Frontal cortex (tissue), 4 donors: ENCODE measurements at places on chromosomes 16 and 17.
A peak's percentile ranks its signal among the peaks of the same experiment; 100 is the strongest.

DNA sequence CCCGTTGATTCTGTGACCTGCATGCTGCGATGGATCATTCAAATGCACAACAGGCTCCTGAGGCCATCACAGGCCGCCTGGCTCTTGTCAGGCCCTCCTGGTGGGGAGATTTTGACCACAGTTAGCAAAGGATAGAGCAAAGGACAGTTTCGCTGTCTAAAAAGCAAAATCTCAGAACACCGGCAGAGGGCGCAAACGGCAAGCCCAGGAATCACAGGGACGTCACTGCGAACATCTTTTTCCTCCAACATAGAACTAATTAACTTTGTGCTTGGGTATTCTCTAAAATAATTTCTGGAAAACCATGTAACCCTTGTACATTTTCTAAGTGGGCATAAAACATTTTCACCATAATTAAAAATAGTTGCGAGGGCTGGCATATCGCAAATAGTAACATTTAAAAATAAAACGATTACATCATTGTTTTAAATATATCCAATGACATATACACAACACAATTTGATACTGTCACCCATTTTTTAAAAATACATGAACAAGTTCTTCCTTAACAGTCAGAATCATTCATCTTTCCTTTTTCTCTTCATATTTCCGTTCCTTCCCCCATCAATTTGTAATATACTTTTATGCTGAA is 19.7 kb upstream of the SLC47A1 start:
- no peak for DNase-seq

- peak; percentile 42 for DNase-seq
These were observed 9.0 kb upstream of the PHAF1 start for GRCh38 chr16:67100569-67101310.

- DNase-seq = no peak
These were observed 21.8 kb downstream of the NUDT7 start for GRCh38 chr16:77744141-77744540.

DNA sequence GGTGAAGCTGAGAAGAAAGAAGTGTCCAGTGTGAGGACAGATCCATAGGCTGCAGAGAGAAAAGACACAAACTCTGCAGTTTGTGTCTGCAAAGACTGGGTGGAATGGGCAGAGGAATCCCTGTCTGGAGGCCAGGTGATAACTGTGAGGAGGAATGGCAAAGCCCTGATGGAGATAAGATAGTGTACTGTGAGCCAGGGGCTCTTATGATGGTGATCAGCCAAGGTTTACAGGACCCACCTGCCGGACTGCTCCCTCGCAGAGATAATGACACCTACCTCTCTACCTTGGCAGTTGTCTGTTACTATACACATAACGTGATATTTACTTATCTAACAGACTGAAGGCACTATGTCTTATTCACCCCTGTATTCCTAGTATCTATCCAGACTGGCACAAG is 92.6 kb upstream of the ASIC2 start:
- DNase-seq = no peak

- no peak for DNase-seq
These were observed 2.7 kb downstream of the SOCS3 start for GRCh38 chr17:78357177-78357586.

DNA sequence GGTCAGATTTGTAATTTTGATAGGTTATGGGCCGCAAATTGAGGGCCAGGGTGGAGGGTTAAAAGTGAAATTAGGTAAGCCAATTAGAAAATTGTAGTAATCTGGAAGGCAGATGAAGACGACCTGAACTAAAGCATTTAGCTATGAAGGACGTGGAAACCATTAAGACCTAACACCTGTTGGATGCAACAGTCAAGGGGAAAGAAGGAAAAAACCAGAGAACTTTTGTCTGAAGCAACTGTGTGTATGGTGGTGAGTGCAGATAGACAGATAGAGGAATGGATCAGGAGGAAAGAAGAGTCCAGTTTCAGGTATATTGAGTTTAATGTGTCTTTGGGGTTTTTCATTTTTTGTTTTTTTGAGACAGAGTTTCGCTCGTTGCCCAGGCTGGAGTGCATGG is 40.2 kb upstream of the MARCHF10 start:
- DNase-seq = no peak

GRCh38 chr17:19381741-19382444 is 3.6 kb downstream of the MAPK7 start:
- DNase-seq = no peak

- DNase-seq = no peak
These were observed 154.1 kb downstream of the STX8 start for GRCh38 chr17:9421525-9421924.

- DNase-seq = no peak
These were observed 32.1 kb downstream of the NTN1 start for GRCh38 chr17:9053406-9053805.

- peak; percentile 38 for DNase-seq
These were observed 15.9 kb upstream of the FBXO47 start for GRCh38 chr17:38982858-38983746.

DNA sequence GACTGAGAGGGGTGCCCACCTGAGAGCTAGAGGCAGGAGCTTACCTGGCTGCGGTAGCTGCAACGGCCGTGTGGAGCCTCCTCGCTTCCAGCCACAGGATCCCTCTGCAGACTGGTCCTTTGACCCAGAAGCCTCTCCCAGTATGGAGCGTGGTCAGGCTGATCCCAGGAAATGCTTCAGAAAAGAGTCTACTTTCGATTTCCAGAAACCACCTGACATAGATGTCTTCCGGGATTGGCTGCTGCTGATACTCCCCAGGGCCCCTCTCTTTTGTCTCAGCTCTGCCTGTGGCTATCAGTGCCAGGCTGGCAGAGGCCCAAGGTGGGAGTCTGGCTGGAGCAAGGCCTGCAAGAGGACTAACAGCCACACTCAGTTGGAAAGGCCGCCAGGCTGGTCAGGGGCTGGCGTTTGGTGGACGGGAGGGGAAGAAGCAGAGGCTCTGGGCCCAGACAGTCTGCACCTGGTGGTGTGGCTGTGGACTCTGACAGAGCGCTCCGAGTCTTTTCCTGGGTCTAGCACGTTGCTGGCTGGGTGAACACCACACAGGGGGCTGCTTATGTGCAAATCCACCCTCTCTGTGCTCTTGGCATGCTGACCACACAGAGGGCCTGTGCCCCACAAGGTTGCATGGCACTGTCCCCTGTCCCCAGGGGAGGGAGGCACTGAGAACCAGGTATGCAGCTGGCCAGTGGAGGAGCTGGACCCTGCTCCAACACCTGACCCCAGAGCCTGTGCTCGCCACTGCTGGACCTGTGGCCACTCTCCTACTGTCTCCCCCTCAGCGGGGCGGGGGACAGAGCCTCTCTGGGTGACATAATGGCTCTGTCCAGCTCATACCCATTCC is at the start of gene LGALS3BP:
TSS of gene LGALS3BP (minus strand) at position 144 of the 844 bp plus-strand sequence. CDS start 2,732 bp downstream, outside the sequence.
- DNase-seq = peak; percentile 72

- no peak for DNase-seq
These were observed 188.6 kb downstream of the NTN1 start for GRCh38 chr17:9209781-9210370.

GRCh38 chr17:50458270-50458669 is 10.4 kb downstream of the CHAD start:
- DNase-seq = no peak

- no peak for DNase-seq
These were observed 61.8 kb downstream of the XYLT1 start for GRCh38 chr16:17408955-17409441.

DNA sequence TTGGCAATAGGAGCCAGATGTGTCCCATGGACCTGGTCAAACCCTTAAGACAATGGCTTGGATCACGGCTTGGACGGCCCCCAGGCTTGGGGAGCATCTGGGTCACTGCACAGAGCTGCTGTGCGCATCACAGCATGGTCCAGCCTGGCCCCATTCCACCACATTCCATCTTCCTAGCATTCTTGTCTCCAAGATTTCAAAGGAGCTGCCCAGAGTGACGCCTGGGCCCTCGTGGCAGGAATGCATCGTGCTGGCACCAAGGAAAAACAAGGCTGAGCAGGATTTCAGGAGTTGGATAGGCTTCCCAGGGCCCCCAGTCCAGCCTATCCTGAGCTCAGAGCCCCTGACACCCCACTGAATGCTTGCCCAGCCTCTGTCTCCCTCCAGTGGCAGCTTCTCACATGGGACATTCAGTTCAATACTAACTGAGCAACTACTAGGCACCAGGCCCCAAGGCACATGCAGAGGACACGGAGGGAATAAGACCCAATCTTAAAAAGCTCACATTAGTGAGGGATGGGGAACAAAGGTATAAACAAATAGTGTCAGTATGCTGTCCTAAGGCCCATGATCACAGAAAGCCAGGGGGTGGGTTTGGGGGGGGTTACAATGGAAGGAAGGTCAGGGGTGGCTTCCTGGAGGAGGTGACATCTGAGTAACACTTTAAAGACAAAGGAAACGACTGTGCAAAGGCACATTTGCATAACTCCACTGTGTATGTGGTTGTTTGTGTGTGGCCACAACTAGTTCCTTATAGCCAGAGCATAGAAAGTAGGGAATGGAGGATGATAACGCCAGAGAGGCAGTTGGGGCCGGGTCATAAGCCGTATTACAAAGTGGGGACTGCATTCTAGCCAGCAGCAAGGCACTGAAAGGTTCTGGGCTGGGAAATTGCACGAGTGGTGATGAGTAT is 34.1 kb downstream of the TK2 start:
- DNase-seq = no peak

GRCh38 chr16:53881371-53881770 is 177.4 kb downstream of the FTO start:
- DNase-seq = no peak
